ENCODE measurements at places on chromosomes 12 and 14.

- DNase-seq = no peak
- H3K4me3 ChIP-seq = no peak overlapping the region
- no peak overlapping the region for H3K27ac ChIP-seq
Measured at GRCh38 chr12:19528750-19529149, 89.5 kb downstream of the AEBP2 start.

DNA sequence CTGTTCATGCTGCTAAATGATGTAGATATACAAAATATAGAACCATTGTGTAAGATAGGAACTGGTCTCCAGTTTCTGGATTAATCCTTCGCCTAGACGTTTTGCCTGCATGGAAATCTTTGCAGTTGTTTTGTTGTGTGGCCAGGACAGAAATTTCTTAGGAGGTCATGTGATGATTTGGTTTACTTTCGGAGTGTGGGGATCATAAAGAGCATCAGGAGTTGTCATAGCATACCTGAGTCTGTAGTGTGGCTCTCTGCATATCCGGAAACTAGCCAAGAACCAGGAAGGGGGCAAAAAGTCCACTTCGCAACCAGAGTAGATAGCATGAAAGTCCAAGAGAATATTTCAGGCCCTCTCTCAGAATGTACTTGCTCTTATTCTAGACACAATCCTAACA lies 3.1 kb downstream of the SAMD4A start:
- H3K4me1 ChIP-seq = peaks cover 16% of the 10 kb centered on the region
- peaks cover 34% of the 10 kb centered on the region for H3K27me3 ChIP-seq
- no peak overlapping the region for H3K4me3 ChIP-seq
- DNase-seq = no peak

- no peak overlapping the region for H3K27ac ChIP-seq
- no peak overlapping the region for H3K4me3 ChIP-seq
- no peaks in the 10 kb centered on the region for H3K27me3 ChIP-seq
- no peak for DNase-seq
Measured at GRCh38 chr14:104339829-104340228, 201.4 kb downstream of the KIF26A start.

DNA sequence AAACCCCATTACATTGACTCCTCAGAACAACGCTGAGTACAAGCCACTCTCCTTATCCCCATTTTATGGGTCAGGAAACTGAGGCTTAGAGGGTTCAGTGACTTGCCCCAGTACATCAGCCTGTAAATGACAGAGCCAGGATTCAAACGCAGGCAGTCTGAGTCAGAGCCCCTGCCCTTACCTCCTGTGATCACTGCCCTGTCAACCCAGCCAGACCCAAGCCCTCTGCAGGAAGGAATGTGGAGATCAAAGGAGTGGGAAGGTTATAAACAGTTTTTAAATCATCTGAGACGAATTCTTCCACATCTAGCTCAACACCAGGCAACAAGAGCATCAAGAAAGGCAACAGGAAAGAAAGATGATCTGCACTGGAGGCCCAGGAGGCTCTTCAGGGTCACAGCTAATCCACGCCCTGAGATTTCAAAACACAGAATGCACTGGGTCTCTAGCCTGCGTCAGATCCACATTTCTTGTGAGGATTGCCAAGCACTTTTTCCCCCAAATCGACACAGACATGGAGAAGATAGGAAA lies 38.5 kb downstream of the SPTB start:
- DNase-seq = no peak
- H3K4me1 ChIP-seq = no peaks in the 10 kb centered on the region
- no peak overlapping the region for H3K4me3 ChIP-seq

DNA sequence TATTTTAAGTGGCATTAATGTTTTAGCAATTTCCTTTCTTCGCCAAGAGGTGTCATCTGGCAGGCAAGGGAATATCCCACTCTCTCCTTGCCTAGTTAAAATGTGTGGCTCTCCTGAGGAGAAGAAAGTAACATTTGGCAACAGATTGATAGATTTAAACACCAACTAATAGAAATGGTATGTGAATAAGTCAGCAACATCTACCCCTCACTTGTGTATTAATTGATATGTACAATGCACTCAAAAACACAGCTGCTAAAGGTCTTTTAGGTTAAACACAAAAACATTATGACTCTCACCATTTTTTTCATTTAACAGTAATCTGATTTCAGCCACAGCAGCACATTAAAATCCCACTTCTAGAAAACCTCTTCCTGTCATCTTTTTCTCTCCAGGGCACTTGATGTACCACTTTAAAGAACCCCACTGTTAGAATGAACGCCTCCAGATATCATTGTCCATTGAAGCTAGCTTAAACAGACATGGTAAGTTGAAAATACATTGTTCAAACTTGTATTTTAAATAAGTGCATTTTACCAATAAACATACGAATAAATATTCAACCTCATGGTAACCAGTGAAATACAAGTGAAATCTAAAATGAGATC lies 151.7 kb downstream of the RPAP3 start:
- no peak for DNase-seq
- H3K27me3 ChIP-seq = no peaks in the 10 kb centered on the region
- H3K36me3 ChIP-seq = peaks cover 3% of the 10 kb centered on the region
- H3K4me3 ChIP-seq = no peak overlapping the region
- peaks cover 16% of the 10 kb centered on the region for H3K4me1 ChIP-seq
- H3K27ac ChIP-seq = peak overlapping the region; percentile 13

GRCh38 chr14:48771717-48772116 lies 814.5 kb downstream of the RPS29 start:
- peaks cover 1% of the 10 kb centered on the region for H3K36me3 ChIP-seq
- H3K4me3 ChIP-seq = no peak overlapping the region
- no peaks in the 10 kb centered on the region for H3K27me3 ChIP-seq
- no peak overlapping the region for H3K27ac ChIP-seq

- H3K27ac ChIP-seq = no peak overlapping the region
- no peaks in the 10 kb centered on the region for H3K36me3 ChIP-seq
- no peaks in the 10 kb centered on the region for H3K4me1 ChIP-seq
- DNase-seq = no peak
Measured at GRCh38 chr12:63929426-63929825, 84.9 kb downstream of the SRGAP1 start.

DNA sequence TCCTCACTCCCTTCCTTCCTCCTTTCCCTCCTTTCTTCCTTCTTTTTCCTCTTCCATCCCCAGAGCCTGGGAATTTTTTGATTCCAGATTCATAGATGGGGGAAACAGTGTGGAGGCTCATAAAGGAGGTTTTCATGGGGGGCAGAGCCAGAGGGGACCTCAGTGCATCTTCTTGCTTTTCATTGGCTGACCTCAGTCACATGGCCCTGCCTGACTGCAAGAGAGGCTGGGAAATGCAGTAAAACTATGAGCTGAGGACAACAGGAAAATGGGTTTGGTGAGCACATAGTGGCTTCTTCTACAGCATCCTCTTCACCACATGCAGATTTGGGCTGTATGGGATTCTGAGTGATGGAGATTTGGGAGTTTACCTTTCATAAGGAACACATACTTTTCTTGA lies 437.1 kb upstream of the TBX3 start:
- H3K4me3 ChIP-seq = no peak overlapping the region
- no peak overlapping the region for H3K27ac ChIP-seq
- no peaks in the 10 kb centered on the region for H3K27me3 ChIP-seq
- peaks cover 5% of the 10 kb centered on the region for H3K36me3 ChIP-seq

DNA sequence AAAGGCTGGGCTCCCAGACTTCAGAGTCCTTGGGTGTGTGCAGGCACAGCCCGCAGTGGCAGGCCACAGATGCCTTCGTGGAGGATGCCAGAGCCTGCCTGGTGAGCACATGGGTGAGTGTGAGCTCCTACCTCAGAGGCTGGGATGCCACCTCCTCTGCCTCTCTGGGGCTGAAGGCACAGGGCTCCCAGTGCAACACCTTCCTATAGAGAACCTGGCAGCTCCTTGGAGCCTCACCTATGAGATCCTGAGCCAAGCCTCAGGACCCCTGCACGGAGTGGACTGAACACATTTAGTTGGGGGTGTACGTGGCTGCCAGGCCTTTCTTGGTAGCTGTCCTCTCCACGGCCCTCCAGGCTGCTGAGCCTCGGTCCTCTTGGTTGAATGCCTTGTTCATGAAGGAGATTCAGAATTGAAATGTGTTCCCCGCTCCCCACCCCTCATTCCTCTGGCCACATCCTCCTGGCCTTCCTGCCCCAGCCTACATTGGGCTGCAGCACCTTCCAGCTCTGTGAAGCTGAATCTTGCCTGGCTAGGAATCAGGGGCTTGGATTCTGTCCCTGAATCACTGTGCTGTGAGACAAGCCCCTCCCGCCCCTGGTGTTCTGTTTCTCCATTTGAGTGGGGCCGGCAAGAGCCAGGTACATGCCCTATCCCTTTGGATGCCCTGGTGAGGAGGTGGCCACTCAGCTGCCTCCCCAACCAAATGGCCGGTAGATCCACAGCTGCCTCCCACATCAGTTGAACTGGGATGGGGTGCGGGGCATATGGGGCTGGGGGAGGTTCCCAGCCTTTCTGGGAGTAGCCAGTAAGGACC lies 38.7 kb upstream of the TRAF3 start:
- no peaks in the 10 kb centered on the region for H3K27me3 ChIP-seq
- H3K4me1 ChIP-seq = no peaks in the 10 kb centered on the region
- peaks cover 3% of the 10 kb centered on the region for H3K36me3 ChIP-seq
- H3K4me3 ChIP-seq = no peak overlapping the region

DNA sequence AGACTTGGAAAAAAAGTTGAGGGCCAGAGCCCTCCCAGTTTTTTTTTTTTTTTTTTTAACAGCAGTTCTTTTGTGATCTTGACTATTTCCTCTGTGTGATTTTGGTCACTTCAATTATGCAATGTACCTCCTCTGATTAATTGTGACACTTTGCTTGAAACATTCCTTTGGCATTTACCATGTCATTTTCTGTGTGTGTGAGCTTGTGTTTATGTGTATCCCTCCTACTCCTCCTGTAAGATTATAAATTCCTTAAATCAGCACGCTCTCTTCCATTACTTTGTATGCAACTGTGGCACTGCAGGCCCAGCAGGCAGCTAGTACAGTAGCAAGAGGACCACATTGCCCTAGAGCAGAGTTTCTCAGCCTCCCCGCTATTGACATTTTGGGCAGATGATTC lies 33.2 kb upstream of the GALNT16 start:
- no peaks in the 10 kb centered on the region for H3K27me3 ChIP-seq
- H3K27ac ChIP-seq = no peak overlapping the region
- no peak overlapping the region for H3K4me3 ChIP-seq
- H3K36me3 ChIP-seq = peaks cover 2% of the 10 kb centered on the region
- no peak for DNase-seq
- H3K4me1 ChIP-seq = no peaks in the 10 kb centered on the region

DNA sequence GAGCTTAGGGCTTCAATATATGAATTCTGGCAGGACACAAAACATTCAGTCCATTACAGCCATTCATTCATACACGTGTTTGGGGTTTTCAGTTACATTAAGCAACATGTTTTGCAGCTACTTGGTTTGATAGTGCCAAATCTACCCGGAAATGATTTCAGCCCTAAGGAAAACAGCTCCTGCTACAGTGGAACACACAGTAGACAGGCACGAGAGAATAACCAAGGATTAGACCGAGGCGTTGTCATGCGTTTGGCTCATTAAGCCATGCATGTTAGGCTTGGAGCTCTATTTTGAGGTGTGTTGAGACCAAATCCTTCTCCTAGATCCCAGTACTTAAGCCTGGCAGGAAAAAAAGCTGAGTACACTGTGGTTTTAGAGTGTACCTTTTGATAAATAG lies 177.4 kb downstream of the PRKCH start:
- H3K27ac ChIP-seq = peak overlapping the region; percentile 97
- H3K4me3 ChIP-seq = no peak overlapping the region

GRCh38 chr14:101977311-101978071 lies 13.1 kb downstream of the DYNC1H1 start:
- peak overlapping the region; percentile 27 for H3K27ac ChIP-seq
- no peak for DNase-seq
- H3K4me3 ChIP-seq = no peak overlapping the region
- H3K4me1 ChIP-seq = peaks cover 22% of the 10 kb centered on the region
- peaks cover 8% of the 10 kb centered on the region for H3K36me3 ChIP-seq

- H3K36me3 ChIP-seq = peaks cover 4% of the 10 kb centered on the region
- peak overlapping the region; percentile 72 for H3K4me3 ChIP-seq
- H3K27ac ChIP-seq = peak overlapping the region; percentile 31
- H3K4me1 ChIP-seq = peaks cover 28% of the 10 kb centered on the region
- peaks cover 7% of the 10 kb centered on the region for H3K27me3 ChIP-seq
Measured at GRCh38 chr12:10398168-10398567, 8.3 kb upstream of the KLRK1 start.

GRCh38 chr14:73757876-73758391 lies 43.8 kb upstream of the PNMA1 start:
- no peaks in the 10 kb centered on the region for H3K27me3 ChIP-seq
- peak overlapping the region; percentile 84 for H3K4me3 ChIP-seq
- peaks cover 83% of the 10 kb centered on the region for H3K4me1 ChIP-seq

GRCh38 chr14:60634153-60634552 lies 15.1 kb downstream of the SIX1 start:
- H3K27ac ChIP-seq = no peak overlapping the region
- H3K36me3 ChIP-seq = no peaks in the 10 kb centered on the region
- H3K4me1 ChIP-seq = peaks cover 21% of the 10 kb centered on the region
- DNase-seq = no peak

DNA sequence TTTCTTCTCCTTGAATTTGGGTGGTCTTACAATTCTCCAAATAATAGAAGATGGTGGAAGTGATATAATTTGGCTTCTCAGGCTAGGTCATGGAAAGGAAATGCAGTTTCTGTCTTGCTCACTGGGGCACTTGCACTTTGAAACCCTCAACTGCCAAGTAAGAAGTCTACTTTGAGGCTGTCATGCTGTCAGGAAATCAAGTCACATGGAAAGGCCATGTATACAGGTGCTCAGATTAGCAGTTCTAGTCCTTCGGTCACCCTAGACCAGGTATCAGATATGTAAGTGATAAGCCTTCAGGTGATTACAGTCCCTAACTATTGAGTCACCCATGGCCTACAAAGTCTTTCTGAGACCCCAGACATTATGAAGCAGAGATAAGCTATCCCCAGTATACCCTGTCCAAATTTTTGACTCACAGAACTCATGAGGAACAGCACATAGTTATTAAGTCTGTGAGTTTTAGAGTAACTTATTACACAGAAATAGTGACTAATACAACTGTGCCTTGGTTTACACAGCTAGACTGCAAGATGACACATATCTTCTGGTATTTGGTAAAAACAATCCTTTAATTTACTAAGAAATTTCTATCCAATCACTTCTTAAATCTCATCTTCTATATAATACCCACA lies 26.3 kb upstream of the BBS10 start:
- DNase-seq = no peak
- no peak overlapping the region for H3K4me3 ChIP-seq

DNA sequence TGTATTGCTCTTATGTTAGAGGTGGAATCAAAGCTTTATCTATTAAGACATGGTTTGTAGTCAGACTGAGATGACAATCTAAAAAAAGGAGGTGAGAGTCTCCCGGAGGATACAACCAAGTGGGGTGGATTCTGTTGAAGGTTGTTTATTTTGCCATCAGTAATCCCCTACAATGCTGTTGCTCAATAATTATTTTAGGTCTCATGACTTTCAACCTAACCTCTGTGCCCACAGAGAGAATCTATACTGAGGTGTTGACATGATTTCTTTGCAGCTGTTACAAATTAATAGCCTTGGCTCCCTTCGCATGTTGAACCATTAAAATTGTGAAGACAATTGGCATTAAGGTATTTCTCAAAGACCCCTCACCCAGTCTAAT lies 28.7 kb upstream of the FOS start:
- H3K36me3 ChIP-seq = no peaks in the 10 kb centered on the region
- DNase-seq = no peak
- H3K27me3 ChIP-seq = peaks cover 20% of the 10 kb centered on the region
- no peak overlapping the region for H3K27ac ChIP-seq
- H3K4me3 ChIP-seq = peak overlapping the region; percentile 62
